ENCODE measurements at places on chromosomes 1 and 21. TPM values are rescaled to one million over a fixed set of nuclear protein-coding genes. Genes with fewer than 3 reads are reported as not detected.

The FALEC gene
- 0.44 TPM for total RNA-seq

DNA sequence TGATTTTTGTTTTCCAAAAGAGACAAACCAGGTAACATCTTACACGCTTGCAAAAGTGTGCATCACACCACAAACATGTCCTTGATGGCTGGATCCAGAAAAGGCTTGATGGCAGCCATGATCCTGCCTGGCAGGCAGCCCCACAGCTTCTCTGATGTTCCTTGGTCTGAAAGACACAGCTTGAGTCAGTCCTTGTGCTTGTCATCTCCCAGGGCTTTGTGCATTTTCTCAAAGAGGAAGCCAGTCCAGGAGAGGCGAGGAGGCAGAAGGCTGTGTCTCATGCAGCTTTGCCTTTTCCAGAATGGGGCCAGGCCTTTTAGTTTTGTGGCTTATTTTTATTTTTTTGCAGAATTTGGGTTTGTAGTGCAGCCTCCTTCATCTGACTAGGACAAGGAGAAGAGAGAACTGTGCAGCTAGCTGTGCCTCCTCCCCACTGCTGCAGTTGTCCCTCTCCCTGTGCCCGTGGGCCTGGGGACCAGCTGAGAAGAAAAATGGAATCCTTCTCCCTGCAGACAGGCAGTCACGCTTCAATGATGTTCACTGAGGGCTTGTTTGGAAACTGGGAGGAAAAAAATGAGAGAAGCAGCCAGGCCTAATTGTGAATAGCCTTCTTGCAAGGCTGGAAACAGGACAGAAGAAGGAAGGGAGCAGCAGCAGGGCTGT, 7.4 kb downstream of the FNDC5 start:
- peaks cover 41% of the 10 kb centered on the region for H3K36me3 ChIP-seq
- H3K27ac ChIP-seq, result peak overlapping the region; percentile 67
- DNase-seq, result no peak
- peaks cover 51% of the 10 kb centered on the region for H3K4me1 ChIP-seq

The VANGL2 gene
- total RNA-seq, result 2.1 TPM

DNA sequence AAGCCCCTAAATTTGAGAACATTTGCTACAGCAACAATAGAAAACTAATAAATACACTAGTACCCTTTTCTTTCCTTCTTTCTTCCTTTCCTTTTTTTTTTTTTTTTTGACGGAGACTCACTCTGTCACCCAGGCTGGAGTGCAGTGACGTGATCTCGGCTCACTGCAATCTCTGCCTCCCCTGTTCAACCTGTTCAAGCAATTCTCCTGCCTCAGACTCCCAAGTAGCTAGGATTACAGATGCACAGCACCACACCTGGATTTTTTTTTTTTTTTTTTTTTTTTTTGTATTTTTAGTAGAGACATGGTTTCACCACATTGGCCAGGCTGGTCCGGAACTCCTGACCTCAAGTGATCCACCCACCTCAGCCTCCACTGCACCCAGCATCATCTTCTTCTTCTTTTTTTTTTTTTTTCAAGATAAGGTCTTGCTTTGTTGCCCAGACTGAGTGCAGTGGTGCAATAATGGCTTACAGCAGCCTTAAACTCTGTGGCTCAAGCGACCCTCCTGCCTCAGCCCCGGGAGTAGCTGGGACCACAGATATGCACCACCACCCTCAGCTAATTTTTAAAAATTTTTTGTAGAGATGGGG, 19.6 kb upstream of the CBR3 start:
- H3K27me3 ChIP-seq, result no peaks in the 10 kb centered on the region
- no peaks in the 10 kb centered on the region for H3K36me3 ChIP-seq
- no peak overlapping the region for H3K27ac ChIP-seq
- no peak for DNase-seq
- no peak overlapping the region for H3K4me3 ChIP-seq

The OR2T33 gene
- total RNA-seq, result not detected

The TEKT2 gene
- not detected for total RNA-seq

The PTBP2 gene
- total RNA-seq, result 10.3 TPM

- no peaks in the 10 kb centered on the region for H3K4me1 ChIP-seq
- DNase-seq, result no peak
- H3K27ac ChIP-seq, result no peak overlapping the region
- no peaks in the 10 kb centered on the region for H3K27me3 ChIP-seq
These were observed 67.1 kb downstream of the PTPRU start for GRCh38 chr1:29303201-29304024.

DNA sequence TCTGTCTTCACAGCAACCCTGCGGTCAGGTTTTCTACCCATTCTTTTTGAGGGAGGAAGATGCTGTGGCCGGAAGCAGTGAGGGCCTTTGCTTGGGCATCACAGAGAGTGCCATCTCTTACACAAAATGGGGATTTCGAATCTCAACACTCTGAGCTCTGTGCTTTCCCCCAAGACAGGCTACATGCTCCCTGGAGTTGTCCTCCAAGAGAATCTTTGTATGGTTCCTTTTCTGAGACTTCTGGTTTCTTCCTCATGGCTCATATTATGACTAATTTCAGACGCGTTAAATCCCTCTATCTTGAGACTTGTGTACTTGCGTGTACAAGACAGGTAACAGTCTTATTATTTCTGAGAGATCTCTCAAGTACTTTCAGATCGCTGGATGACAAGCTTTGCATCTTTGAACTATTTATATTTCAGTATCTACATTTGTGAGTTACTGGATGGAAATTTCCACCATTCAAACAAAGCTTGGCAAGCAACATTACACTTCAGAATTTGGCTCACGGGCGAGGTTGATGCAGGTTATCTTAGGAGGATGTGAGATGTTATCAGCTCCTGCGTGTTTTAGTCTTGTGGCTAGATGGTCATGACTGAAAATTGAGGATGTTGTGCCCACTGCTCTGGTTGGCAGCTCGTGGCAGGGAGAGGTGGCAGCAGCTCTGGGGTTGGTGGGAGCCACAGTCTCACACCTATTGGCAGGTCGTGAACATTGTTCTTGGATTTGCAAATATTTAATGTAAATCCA, 19.4 kb downstream of the ABCG1 start:
- peaks cover 60% of the 10 kb centered on the region for H3K4me1 ChIP-seq
- DNase-seq, result peak; percentile 7
- H3K4me3 ChIP-seq, result no peak overlapping the region
- no peaks in the 10 kb centered on the region for H3K27me3 ChIP-seq
- no peaks in the 10 kb centered on the region for H3K36me3 ChIP-seq
